ENCODE measurements at places on chromosomes 6 and 20. TPM values are rescaled to one million over a fixed set of nuclear protein-coding genes. Genes with fewer than 3 reads are reported as not detected.

- no peak for DNase-seq
Measured at GRCh38 chr20:53130795-53131194, 158.6 kb downstream of the TSHZ2 start.

DNA sequence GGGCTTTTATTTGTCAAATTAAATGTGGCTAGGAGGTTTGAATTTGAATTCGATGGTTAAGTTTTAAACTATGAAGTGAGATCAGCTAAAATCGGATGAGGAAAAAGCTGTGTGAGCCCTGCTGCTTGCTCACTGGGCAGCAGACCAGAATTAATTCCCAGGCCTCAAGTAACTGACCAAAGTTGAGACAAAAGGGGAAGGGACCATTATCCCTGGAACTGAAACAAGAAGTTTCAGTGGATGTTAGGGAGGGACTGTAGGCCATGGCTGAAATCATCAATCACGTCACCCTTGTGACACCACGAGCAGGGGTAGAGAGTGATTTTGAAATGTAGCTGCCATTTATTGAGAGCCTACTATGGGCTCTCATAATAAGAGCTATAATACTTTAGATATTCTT, 7.0 kb upstream of the PRSS35 start:
- DNase-seq = no peak

DNA sequence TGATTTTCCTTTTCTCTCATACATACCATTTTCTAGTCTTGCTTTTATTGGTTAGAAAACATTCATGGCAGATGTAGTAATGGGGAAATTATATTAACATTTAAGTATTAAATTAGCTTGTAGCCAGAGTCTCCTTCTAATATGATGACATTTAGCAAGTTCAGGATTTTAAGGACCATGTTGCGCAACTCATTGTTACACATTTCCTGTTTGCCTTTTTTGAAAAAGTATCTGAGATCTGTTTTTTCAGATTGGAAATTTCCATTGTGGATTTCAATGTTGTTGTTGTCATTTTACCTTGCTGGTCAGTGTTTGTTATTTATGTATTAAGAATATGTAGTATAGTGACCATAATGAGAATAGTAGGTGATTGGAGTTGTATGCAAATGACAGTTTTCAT, 38.7 kb downstream of the CDKAL1 start:
- peak; percentile 51 for DNase-seq

DNA sequence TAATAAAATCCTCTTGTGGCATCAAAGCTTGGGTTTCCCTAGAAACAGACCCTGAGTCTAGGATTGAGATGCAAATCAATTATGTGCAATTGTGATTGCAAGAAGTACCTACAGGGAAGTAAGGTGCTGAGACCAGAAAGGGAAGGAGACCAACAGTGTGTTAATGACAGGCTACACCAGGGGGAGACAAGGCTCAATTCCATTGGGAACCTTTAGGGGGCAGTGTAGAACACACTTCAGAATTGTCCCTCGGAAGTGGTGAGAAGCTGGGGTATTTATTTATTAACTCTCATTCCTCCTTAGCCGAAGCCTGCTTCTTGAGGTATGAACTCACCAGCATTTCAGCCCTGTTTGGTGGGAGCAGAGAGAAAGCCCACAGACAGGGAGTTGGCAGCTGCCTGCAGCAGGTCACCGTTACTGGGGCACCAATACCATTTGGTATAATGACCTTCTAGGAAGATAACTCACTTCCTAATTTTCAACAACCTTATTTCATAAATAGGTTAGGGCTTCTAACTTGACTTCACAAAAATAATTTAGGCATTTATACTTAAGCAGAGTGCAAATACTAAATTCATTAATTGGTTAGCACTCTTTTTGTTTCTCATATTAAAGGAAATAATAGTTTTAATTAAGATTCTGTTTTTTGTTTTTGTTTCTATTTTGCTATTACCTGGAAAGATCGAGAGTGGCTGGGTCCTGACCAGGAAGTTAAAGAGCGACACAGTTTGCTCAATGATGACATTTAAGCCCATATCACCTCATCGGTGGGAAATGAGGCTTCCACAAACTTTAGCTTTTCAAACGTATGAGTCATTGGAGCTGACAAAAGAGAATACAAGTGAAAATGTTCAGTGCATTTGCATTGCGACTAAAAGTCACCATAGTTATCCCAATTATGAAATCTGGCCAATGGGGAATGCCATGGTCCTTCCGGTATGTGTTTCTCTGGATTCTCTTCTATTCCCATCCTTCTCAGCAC, 94.8 kb downstream of the BTBD3 start:
- peak; percentile 15 for DNase-seq

DNA sequence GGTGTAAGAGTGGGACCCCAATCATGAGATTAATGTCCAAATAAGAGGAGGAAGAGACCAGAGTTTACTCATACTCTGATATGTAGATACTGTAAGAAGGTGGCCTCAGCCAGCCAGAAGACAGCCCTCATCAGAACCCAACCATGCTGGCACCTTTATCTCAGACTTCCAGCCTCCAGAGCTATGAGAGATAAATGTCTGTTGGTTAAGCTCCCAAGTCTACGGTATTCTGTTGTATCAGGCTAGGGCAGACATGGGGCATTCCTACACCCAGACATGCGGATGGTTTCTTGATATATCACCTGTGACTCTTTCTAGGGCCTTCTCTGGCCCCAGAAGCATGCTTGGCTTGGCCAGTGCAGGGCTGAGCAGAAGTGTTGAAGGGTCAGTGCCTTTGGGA, 247.4 kb upstream of the RIN2 start:
- no peak for DNase-seq

The DLL1 gene
- 4.7 TPM for total RNA-seq

The MYO6 gene
- total RNA-seq = 7.3 TPM

The TSBP1 gene
- not detected for total RNA-seq

The MICA gene
- total RNA-seq = 27.8 TPM
